ENCODE measurements at places on chromosomes 6 and 20.

DNA sequence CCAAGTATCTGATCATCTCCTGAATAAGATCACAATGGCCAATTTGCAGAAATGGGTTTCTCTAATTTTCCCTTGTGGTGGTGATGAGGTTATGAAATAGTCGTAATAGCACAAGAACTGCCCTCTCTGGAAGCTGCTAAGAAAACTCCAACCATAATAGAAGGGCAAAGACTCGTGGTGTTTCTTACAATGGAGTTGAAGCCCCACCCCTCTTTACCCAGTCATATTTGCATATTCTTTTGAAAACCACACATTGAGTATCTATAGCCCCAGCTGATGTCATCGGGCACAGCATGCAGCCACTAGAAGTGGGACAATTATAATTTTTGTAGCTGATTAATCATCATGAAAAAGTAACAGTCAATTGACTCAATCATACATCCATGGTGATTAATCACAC is 452.1 kb upstream of the POU3F2 start:
- H3K36me3 ChIP-seq = no peaks in the 10 kb centered on the region
- no peaks in the 10 kb centered on the region for H3K27me3 ChIP-seq
- no peak for DNase-seq
- no peaks in the 10 kb centered on the region for H3K4me1 ChIP-seq
- H3K4me3 ChIP-seq = no peak overlapping the region

DNA sequence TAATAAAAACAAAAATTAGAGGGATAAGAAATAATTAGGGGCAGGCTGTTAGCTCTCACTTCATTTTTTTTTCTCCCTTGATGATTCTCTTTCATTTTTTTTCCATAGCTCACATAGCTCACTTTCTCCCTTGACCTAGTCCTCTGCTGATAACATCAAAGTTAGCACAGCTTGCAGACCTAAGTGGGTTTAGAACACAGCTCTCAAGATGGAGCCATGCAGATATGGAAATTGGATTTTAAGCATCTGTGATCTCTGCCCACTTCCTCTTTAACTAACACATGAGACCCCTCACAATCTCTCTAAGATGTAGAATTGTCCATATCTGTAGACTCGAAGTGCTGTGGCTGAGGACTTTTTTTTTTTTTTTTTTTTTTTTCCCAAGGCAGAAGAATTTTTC is 257.1 kb downstream of the SOX4 start:
- peaks cover 5% of the 10 kb centered on the region for H3K27me3 ChIP-seq
- no peak for DNase-seq
- peaks cover 19% of the 10 kb centered on the region for H3K4me1 ChIP-seq
- no peaks in the 10 kb centered on the region for H3K36me3 ChIP-seq
- H3K4me3 ChIP-seq = no peak overlapping the region
- H3K27ac ChIP-seq = no peak overlapping the region

GRCh38 chr6:147621961-147622360 is 113.5 kb downstream of the SAMD5 start:
- no peaks in the 10 kb centered on the region for H3K4me1 ChIP-seq
- no peaks in the 10 kb centered on the region for H3K36me3 ChIP-seq
- H3K27me3 ChIP-seq = no peaks in the 10 kb centered on the region
- no peak for DNase-seq
- H3K27ac ChIP-seq = no peak overlapping the region
- no peak overlapping the region for H3K4me3 ChIP-seq

- H3K36me3 ChIP-seq = peaks cover 5% of the 10 kb centered on the region
- H3K4me3 ChIP-seq = no peak overlapping the region
- no peak for DNase-seq
Measured at GRCh38 chr6:157721426-157721825, 101.6 kb upstream of the SNX9 start.

DNA sequence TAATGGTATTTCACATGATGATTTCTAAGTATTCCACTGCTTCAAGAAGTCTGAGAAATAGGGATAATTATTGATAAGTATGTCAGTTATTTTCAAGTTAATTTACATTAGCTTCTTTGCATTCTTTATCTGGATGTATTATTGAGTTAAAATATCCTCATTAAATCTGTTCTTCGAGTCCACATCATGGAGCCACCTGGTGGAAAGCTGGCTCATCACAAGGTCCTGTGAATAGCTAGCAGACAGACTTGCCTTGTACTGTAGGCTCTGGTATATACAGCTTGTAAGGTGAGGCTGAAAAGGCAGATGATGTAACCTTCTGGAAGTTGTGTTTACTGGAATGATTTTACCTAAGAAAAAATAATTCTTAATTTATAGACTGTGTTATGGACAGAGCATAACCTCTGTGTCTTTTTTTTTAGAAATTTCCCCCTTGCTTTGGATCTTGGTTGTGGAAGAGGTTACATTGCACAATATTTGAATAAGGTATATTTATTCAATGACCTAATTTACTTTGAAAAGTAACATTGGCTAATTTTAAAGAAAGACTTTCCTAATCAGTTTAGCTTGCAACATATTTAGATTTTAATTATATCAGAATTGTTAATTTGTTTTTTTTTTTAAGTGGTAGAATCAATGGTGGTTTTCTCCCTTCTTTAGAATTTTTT is 3.5 kb downstream of the NDUFAF5 start:
- H3K4me1 ChIP-seq = peaks cover 36% of the 10 kb centered on the region
- peak; percentile 16 for DNase-seq
- peaks cover 2% of the 10 kb centered on the region for H3K27me3 ChIP-seq
- H3K36me3 ChIP-seq = peaks cover 41% of the 10 kb centered on the region
- no peak overlapping the region for H3K27ac ChIP-seq

DNA sequence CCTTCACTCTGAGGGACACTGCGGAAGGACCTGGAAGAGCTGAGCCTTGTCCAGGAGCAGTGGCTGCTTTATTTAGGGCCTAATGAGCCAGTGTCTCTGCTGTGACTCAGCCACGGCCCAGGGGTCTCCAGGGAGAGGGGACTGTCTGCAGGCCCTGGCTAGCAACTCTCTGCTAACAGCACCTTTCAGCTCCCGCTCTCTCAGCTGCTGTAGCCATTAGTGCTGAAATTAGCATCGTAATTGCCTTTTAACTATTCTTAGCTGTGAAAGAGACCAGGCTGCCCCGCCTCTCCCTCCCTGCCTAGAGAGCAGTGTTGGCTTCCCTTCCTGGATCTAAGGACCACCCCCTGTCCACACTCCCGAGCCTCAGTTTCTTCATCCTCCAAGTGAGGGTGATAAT is 53.1 kb upstream of the SLC32A1 start:
- no peak for DNase-seq
- H3K4me3 ChIP-seq = no peak overlapping the region
- no peaks in the 10 kb centered on the region for H3K36me3 ChIP-seq
- H3K27me3 ChIP-seq = peaks cover 63% of the 10 kb centered on the region
- peaks cover 8% of the 10 kb centered on the region for H3K4me1 ChIP-seq

DNA sequence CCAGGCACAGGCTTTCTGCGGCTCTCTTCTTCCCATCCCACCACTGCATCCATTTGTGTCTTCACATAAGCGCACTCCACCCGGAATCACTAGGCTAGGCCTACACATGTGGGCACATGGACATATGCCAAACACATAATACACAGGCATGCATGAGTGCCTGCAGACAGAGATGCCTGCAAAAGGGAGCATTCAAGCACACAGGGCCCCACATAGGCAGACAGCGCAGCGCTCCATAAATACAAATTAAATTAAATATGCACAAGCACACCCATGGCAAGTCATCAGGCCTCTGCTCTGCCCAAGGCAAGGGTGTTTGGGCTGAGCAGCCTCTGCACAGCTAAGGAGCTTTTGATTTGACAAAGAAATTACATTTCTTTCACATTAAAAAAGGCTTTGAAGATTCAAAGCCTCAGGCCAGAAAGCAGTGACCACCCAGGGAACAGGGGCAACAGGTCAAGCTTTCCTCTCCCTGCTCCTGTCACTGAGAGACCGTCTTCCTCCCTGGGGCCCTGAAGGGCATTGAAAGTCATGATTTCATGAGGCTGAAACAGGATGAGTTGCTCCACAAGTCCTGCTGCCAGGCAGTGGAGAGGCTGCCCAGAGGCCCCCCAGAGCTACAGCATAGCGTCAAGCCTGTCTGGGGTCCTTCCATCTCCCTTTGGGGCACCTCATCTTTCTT is 134.2 kb upstream of the LRFN2 start:
- no peaks in the 10 kb centered on the region for H3K27me3 ChIP-seq
- H3K36me3 ChIP-seq = no peaks in the 10 kb centered on the region
- no peak overlapping the region for H3K4me3 ChIP-seq
- H3K4me1 ChIP-seq = peaks cover 12% of the 10 kb centered on the region
- no peak overlapping the region for H3K27ac ChIP-seq
- DNase-seq = no peak

- H3K27me3 ChIP-seq = peaks cover 45% of the 10 kb centered on the region
- no peak overlapping the region for H3K27ac ChIP-seq
Measured at GRCh38 chr6:28980137-28980851, 24.8 kb downstream of the ZNF311 start.

- no peak for DNase-seq
- H3K4me3 ChIP-seq = no peak overlapping the region
- no peak overlapping the region for H3K27ac ChIP-seq
- peaks cover 2% of the 10 kb centered on the region for H3K36me3 ChIP-seq
- no peaks in the 10 kb centered on the region for H3K27me3 ChIP-seq
- H3K4me1 ChIP-seq = peaks cover 17% of the 10 kb centered on the region
Measured at GRCh38 chr20:62246872-62247652, 8.7 kb downstream of the OSBPL2 start.

DNA sequence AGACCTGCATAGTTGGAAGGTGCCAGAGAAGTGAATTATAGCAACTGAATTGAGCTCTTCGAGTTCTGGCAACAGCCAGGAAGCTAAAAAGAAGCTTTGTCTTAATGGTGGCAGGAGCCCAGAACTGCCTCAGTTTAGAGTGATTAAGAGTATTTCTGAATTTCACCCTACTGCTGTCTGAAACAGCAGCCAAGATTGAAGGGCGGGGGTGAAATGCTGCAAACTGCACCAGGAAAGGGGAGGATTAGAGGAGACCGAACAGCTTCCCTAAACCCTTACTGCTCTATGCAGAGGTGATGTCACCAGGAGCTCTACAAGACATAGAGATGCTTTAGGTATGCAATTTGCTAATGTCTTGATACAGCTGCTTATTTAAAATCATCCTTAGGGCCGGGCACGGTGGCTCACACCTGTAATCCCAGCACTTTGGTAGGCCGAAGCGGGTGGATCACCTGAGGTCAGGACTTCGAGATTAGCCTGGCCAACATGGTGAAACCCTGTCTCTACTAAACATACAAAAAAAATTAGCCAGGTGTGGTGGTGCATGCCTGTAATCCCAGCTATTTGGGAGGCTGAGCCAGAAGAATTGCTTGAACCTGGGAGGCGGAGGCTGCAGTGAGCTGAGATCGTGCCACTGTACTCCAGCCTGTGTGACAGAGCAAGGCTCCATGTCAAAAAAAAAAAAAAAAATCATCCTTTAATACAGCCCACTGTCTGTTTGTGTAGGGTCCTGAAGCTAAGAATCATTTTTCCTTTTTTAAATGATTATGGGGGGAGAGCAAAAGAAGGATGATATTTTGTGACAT is 91.7 kb upstream of the IYD start:
- H3K36me3 ChIP-seq = no peaks in the 10 kb centered on the region
- no peaks in the 10 kb centered on the region for H3K4me1 ChIP-seq
- peaks cover 29% of the 10 kb centered on the region for H3K27me3 ChIP-seq

All from activated naive CD8-positive, alpha-beta T cell treated with anti-CD3 and anti-CD28 coated beads, Interleukin-2, amount 50 U/mL, for 24 hours (primary cell).